ENCODE measurements at places on chromosomes 6 and 20.

GRCh38 chr20:49814057-49814694 is 1.5 kb downstream of the SLC9A8 start:
- DNase-seq: no peak

GRCh38 chr6:144722925-144723324 is 437.8 kb downstream of the UTRN start:
- DNase-seq: no peak

- no peak for DNase-seq
Observed at GRCh38 chr6:163422550-163422949, 8.0 kb downstream of the QKI start.

- DNase-seq: no peak
Observed at GRCh38 chr20:62427172-62428001, at the start of gene RBBP8NL. Gene RBBP8NL, minus strand, starts transcription at chr20:62427539. Its CDS starts 7,892 bp downstream, at chr20:62419647.

- DNase-seq: no peak
Observed at GRCh38 chr6:85580878-85581267, 12.8 kb downstream of the SNX14 start.

DNA sequence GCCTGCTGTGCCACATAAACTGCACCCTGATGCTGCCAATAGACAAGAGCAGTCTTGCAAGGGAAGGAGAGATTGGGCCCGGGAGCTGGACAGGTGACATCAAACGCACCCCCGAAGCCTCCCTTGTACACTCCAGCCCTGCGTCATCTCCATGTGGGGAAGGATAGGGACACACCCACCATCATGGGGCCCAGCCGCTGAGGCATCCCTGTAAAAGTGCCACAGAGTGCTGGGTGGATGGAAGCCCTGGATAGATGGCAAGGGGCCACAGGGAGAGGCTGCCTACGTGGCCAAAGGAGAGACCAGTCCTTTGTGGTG is 117.1 kb downstream of the SYNDIG1 start:
- no peak for DNase-seq

DNA sequence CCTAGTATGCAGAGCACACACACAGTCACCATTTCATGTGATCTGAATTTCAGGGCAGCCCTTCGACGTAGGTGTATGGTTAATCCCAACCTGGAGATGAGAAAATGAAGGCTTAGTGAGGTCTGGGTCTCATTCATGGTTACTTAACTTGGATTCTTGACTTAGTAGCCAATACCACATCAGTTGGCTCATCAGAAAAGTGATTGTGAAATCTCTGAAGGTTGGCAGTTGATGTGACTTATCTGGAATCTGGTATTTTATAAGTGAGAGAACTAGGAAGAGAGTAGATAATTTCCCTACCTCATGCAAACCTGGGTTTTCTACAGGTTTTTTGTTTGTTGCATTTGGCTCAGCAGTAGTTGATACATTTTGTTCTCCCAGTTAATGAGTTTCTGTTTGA is 123.7 kb downstream of the CCDC170 start:
- DNase-seq: no peak

DNA sequence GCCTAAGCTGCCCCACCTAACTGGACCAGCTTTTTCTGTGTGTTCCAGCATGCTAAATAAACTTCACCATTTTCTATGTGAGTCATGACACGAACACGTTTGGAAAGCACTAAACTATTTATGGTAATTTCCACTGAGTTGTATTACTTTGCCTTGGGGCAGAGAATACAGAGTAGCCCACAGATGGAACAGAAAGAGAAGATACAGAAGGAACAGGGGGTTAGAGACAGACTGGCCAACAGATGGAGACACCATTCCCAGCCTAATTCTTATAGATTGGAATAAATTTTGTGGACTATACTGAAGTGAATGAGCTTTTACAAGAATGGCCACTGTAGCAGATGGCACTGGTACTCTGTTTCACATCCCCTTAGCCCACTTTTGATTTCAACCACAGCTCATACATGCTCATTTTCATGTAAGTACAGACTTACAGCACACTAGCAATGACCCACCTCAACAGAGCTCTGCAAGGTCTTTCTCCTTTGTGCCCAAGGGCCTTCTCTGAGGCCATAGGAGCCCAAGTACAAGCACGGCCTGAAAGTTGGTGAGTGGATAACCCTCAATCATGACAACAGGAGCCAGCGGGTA is 13.1 kb upstream of the NT5DC1 start:
- DNase-seq: peak; percentile 45

GRCh38 chr20:62643521-62644043 is 1.3 kb downstream of the SLCO4A1 start:
- no peak for DNase-seq

- DNase-seq: no peak
Observed at GRCh38 chr20:63072231-63072791, 65.5 kb upstream of the BHLHE23 start.

GRCh38 chr20:41889126-41889843 is 271.1 kb upstream of the CHD6 start:
- DNase-seq: no peak

DNA sequence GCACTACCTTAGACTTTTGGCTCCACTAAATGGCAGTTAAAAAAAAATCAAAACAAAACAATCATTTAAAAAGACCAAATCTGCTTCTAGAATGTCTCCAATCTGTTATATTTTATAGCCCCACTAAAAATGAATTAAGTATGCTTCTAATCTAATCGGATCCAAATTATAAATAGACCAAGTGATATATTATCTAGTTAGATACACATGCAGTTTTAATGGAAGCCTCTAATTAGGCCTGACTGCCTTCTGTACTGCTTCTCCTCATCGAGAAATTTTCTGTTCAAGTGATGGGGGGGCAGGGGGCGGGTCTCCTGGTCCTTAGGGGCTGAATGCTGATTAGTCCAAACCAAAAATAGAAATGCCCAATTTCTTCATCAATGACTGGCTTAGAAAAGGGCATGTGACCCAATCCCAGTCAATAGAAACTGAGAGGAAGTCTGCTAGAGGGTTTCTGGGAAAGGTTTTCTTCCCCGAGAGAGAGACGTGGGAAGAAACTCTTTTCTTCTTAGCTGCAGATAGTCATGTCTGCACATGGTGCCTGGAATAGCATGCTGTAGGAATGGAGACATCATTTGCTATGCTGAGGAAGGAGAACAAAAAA is 6.9 kb downstream of the SESN1 start:
- DNase-seq: no peak

DNA sequence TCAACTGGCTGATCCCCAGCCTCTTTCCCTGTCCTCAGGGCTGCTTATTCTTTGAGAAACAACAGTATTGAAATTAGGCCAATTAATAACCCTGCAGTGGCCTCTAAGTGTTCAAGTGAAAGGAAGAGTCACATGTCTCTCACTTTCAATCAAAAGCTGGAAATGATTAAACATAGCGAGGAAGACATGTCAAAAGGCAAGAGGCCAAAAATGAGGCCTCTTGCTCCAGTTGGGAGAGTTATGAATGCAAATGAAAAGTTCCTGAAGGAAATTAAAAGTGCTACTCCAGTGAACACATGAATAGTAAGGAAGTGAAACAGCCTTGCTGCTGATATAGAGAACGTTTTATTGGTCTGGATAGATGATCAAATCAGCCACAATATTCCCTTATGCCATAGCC is 131.5 kb downstream of the MACROD2 start:
- no peak for DNase-seq

- DNase-seq: no peak
Observed at GRCh38 chr6:156699935-156700334, 77.2 kb upstream of the ARID1B start.

GRCh38 chr6:81633391-81633790 is 119.1 kb downstream of the TENT5A start:
- no peak for DNase-seq

DNA sequence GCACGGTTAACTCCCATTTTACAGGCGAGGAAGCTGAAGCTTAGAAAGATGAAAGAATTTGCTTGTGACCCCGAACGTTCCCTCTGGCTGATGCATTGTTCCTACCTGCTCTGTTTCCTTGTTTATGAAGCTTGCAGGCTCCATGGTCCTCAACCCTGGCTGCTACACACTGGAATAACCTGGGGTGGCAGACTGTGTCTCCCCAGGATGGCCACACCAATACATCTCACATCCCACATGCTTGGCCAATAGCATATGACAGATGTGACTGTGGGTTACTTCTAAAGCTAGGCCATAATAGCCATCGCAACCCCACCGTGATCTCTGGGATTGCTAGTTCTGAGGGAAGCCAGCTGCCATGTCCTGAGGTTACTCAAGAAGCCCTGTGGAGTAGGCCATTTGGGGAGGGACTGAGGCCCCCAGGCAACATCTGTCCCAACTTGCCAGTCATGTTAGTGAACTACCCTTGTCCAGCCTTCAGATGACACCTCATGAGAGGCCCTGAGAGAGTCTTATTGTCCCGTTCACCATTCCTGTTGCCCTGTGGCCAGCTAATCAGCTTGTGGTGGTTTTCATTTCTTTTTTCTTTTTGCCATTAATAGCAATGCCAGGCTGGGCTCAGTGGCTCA is 6.7 kb upstream of the FAM110A start:
- DNase-seq: no peak

GRCh38 chr20:34673412-34673811 is 3.5 kb downstream of the PIGU start:
- no peak for DNase-seq

DNA sequence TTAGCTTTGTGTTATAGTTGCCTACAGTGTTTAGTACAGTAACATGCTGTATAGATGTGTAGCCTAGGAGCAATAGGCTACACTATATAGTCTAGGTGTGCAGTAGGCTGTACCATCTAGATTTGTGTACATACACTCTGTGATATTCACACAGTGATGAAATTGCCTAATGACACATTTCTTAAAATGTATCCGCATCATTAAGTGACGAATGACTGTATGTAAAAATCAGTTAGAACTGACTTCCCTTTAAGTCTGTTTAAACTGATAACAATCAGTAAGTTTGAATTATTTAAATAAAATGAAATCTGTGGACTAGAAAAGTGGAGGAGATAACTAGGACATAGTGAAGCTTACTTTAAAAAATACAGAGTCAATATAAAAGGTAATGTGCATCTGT is 176.1 kb downstream of the CDKAL1 start:
- no peak for DNase-seq

DNA sequence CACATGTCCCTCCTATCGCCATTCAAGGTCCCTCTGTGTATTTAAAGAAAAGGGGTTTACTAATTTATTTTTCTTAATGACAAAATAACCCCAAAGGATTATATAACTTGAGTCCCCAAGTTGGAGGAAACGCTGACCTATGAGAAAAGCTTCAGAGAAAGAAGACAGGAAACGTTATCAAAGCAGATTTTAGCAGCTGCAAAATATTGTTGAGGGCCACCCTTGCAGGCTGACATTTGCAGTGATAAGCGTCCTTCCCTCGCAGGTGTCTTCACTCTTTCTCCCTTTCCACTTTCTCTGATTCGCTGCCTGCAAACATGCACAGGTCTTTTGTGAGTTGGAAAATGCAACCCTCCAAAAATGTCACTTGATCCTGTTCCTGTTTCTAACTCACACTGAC is 103.2 kb upstream of the RIPOR2 start:
- DNase-seq: peak; percentile 23

- no peak for DNase-seq
Observed at GRCh38 chr6:25730907-25731306, 23.6 kb upstream of the SLC17A4 start.

GRCh38 chr6:170289951-170290295 is 955 bp downstream of the DLL1 start:
- DNase-seq: no peak

DNA sequence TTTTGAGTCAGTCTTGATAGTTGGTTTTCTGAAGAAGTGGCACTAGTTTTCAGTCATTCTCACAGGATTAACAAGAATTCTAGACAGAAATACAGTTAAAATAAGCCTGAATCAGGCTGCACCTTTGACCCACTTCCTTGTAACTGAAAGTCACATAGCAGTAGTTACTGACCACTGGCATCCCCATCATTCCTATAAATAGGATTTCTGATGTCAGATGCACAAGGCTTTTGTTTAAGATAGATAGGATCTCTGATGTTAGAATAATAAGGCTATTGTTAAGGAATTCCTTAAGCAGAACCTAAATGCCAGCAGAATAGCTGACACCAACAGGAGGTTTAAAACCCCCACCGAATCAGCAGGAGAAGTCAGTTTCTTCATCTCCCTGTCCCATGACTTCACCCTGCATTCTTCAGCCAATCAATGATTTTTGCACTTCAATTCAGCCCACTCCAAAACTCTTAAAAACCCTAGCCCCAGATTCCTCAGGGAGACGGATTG is 30.6 kb upstream of the ZBTB24 start:
- no peak for DNase-seq

DNA sequence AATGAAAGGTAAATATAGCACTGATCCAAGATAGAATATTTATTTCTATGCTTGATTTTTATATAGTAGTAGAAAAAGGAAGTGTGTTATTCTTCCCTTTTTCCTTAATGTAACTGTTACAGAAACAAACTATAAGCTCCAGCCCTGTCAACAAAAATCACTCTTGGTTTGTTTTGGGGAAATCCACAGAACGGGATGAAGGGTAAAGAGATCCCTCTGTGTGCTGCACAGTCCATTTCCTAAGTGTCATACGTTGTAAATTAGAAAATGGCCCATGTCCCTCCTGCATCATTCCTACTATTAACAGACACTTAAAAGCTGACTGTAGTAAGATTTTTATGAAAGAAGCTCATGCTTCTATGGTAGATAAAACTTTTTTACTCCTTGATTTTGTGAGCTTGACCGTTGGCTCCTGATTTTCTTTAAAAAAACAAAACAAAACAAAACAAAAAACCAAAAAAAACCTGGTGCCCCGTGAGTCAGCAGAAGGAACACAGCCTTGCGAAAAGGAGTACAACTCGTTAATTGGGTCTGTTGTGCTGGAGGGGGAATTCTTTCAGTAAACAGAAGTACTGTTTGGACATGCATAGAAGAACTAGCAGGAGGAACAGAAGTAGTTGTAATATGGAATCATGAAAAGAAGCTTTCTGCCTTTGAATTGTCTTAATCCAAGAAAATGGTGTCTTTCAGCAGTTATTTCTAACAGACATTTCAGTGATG is 67.5 kb downstream of the RTN4IP1 start:
- no peak for DNase-seq

DNA sequence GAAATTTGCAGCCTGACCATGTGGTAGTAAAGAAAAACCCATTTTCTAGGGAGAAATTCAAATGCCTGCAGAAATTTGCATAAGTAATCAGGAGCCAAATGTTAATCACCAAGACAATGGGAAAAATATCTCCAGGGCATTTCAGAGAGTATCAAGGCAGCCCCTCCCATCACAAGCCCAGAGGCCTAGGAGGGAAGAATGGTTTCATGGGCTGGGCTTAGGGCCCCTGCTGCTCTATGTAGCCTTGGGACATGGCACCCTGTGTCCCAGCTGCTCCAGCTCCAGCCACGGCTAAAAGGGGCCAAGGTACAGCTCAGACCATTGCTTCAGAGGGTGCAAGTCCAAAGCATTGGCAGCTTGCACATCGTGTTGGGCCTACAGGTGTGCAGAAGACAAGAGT is 117.2 kb upstream of the RALGAPA2 start:
- DNase-seq: no peak

- no peak for DNase-seq
Observed at GRCh38 chr6:18021166-18021850, 33.9 kb upstream of the KIF13A start.

- DNase-seq: no peak
Observed at GRCh38 chr6:158519300-158519699, 40.6 kb upstream of the TMEM181 start.
